ENCODE measurements at places on chromosomes 13 and 19.

DNA sequence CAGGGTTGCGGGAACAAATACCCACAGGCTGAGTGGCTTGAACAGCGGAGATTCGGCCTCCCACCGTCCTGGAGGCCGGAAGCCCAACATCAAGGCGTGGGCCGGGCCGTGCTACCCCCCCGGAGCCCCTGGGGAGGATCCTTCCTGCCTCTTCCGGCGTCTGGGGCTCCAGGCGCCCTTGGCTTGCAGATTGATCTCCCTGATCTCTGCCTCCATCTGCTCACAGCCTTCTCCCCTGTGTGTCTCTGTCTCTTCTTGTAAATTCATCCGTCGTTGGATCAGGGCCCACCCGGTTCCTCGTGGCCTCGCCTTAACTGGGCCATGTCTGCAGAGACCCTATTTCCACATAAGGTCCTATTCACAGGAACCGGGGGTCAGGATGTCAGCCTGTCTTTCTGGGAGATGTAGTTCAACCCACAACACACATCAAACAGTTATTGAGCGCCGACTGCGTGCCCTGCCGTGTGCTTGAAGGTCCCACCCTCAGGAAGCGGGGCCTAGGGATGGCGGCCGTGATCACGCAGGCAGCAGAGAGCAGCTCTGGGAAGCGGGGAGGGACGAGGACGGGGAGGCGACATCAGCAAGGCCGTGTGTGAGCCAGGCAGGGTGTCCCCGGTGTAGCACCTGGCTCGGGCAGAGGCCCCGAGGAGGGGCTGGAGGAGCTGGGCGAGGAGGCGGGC lies 21.3 kb downstream of the HCN2 start:
- DNase-seq = no peak

DNA sequence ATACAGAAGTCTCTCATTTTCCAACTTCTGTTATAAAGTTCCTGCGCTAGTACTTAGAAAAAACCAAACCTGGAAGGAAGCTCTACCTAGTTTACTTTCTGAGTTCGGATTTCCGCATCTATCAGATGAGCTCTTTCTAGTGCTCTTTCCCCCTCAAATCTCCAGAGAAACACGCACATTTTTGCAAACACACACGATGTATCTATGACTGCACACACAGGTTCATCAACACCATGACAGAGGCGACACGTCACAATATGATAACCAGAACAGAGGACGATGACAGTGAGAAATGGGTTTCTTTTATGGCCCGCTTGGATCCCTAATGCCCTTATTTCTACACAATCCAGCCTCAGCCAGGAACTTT lies 629 bp upstream of the LRRC63 start:
- no peak for DNase-seq

DNA sequence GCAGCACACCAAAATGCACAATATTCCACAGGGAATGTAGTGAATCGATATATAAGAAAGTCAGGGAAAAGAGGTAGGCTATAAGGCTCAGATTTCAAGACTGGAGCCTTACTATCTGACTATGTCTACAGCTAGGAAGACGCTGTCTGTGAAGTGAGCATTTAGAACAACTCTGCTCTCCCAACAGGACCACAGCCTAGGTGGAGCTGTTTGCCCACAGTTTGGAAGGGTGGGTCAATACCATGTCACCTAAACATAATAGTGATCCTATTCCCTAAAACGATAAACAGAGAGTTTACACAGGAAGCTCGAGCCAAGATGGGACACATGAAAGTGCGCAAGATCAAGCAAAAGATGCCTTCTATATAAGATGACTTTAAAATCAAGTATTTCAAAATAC lies 2486.0 kb upstream of the PCDH20 start:
- no peak for DNase-seq

DNA sequence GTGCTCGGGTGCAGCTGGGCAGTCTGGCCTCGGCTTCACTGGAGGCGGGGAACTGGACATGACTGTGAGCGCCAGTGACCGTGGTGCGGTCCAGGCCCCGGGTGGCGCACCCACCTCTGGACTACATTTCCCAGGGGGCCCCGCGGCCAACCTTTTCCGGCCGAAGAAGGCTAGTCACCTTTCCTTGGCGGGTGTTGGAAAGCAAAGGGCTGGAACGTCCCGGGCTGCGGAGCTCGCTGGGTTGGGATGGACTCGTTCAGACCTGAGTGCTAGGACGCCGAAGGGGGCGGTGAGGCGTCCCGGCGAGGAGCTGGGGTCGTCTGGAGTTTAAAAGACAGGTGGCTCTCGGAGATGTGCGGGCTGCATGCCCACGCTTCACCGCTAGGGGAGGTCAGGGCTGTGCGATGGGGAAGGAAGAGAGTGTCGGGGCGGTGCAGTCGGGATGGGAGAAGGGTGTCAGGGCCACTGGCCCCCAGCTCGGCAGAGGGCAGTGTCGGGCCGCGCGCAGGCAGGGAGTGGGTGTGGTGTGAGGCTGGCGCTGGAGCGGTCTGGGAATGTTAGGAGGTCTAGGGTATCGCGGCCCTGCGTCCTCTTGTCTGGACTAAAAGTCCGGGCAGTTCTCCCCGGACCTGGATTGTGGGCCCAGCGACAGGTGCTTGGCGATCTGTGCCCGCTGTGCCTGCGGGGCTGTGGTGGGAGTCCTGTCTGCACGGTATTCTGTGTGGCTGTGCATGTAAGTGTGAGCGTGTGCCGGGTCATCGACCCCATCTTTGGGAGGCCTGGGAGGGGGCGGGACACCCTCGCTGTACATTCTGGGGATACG lies 57.1 kb downstream of the ZNF568 start:
- peak; percentile 57 for DNase-seq

GRCh38 chr19:16373532-16373931 lies 48.9 kb downstream of the KLF2 start:
- DNase-seq = no peak

DNA sequence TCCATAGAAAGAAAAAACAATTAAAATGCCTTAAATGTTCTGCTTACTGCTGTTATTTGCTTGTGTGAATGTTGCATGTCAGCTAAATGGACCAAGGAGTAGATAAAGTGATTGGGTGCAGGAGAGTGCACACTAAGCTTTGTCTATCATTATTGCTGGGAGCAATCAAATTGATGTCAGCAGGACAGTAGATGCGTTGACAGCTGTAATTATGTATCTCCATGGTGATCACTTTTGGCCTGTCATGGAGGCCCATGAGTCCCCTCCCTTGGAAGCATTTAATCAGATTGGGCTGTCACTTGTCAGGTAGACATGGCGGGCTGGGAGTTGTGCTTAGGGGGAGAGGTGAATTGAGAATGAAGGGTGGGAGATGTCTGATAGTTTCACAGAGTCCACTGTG lies 215.3 kb downstream of the PCCA start:
- peak; percentile 53 for DNase-seq

- no peak for DNase-seq
Measured at GRCh38 chr19:703651-704446, 4.9 kb upstream of the PALM start.

DNA sequence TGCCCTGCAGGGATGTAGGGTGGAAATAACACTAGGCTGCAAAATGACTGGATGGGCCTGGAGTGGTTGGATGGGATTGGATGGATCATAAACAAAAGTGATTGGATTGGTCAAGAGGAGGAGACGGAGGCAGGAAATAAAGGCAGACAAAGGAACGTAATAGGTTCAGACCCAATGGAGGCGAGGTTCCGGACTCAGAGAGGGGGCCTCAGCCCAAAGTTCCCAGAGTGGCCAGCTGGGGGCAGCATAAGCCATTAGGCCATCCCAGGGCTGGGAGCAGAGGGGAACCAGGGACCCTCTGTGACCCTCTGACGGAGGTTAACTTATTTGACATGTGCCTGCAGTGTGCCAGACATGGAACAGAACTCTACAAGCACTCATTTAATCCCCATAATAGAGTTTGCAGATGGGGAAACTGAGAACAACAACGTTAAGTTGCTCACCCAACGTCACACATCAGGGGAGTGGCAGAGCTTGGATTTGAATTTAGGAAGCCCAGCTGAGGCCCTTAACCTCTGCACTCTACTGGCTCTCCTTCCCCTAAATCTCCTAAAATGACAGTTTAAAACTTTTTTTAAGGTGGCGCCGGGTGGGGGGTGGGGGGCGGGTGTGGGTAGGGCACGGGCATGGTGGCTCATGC lies 15.3 kb upstream of the MAP1S start:
- DNase-seq = no peak

DNA sequence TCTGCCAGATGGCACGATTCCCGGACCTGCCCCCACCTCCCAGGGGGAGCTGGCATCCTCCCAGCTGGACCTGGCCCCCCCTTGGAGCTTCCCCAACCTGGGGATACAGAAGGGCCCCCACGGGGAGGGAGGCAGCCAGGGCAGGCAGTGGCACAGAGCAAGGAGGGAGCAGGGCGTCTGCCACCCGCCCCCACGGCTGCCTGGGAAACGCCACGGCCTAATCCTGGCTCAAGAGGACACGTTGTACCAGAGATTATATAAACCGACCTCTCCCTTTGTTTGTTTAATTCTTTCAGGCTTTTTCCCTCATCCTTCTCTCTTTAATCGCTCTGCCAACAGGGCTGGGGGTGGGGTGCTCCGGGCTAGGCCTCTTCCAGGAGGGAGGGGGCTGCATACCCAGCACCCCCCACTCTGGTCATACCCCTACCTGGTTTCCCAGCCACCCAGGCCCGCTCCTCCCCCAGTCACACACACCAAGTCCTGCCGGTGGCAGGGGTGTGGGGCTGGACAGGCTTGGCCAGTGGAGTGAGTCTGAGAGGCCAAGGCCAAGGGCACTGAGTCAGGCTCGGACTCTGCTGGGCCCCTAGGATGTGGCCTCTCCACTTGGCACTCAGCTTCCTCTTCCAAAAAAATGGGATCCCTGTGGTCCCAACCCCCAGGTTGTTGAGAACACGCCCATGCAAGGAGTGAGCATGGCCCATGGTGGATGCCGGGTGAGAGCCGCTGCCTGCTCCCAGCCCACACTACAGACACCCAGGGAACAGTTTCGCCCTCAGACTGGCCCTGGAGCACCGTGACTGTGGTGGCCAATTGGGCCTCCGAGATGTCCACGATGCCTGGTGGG lies 29.5 kb upstream of the NFIC start:
- DNase-seq = no peak

DNA sequence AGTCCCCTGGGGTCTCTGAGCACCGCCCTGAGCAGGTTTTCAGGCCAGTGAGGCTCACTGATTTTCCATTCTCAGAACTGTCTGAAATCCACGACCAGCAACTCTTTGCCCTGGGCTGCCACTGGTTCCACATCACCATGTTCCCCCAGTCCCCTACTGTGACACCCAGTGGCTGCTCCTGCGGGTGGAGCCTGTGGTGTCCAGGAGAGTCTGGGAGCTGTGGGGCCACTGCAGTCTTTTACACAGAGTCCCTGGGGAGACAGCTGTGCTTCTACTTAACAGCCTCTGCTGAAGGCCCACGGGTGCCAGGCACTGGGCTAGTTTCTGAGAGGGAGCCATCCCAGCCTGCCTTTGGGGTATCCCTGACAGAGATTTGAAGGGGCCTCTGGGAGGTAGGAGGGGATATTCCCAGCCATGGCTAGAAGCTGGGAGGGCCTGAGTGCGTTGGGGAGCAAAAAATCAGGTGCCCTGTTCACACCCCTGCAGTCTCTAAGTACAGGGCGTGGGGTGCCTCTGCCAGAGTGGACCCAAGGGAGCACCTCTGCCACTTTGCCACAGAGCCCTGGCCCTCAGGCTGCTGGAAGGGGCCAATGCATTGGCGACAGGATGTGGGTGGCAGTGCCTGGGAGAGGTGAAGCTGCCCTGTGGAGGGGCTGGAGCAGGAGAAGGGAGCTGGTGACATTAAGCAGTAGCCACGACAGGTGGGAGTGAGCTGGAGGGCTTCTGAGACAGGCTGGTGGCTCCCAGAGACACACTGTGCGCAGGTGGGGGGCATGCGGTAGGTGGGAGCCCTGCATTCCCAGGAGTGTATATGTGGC lies 200.2 kb upstream of the ZNF536 start:
- no peak for DNase-seq

GRCh38 chr13:49908637-49909036 lies 27.5 kb downstream of the SPRYD7 start:
- no peak for DNase-seq

- DNase-seq = no peak
Measured at GRCh38 chr13:50676602-50677001, 166.9 kb downstream of the DLEU7 start.

DNA sequence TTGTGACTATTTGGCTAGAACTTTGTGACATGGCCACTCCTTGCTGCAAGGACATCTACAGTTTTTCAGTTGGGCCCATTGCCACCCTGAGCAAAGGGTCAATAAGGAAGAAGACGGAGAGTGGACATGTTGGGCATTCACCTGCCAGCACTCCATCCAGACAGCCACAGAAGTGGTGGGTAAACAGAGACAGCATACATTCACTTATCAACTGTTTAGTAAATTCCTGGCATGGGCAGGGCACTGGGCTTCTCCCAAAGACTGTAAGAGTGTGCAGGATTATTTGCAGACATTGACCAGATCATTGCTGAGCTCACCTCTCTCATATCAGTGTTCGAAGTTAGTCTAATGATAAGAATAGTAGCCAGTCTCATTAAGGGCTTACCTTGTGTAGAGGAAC lies 29.2 kb downstream of the SIPA1L3 start:
- no peak for DNase-seq

GRCh38 chr13:108996430-108996829 lies 367.0 kb downstream of the MYO16 start:
- DNase-seq = no peak

- DNase-seq = no peak
Measured at GRCh38 chr13:22517544-22517943, 663.2 kb upstream of the SGCG start.

DNA sequence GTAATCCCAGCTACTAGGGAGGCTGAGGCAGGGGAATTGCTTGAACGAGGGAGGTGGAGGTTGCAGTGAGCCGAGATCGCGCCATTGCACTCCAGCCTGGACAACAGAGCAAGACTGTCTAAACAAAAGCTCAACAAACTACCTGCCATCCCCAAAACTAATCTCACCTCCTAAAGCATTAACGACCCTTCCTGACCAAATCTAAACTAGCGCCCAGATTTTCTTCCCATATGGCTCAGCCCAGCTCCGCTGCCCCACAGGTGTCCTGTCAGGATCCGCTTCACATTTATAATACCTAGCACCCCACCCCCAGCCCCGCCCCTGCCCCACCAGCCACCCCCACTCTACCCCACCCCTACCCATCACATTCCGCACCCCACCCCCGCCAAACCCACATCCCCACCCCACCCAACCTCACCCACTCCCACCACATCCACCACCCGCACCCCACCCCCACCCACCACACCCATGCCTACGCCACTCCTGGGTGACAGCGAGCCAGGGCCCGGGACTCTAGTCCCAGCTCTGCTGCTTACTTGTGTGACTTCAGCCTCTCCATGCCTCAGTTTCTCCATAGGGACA lies 599 bp downstream of the C19orf12 start:
- DNase-seq = no peak

DNA sequence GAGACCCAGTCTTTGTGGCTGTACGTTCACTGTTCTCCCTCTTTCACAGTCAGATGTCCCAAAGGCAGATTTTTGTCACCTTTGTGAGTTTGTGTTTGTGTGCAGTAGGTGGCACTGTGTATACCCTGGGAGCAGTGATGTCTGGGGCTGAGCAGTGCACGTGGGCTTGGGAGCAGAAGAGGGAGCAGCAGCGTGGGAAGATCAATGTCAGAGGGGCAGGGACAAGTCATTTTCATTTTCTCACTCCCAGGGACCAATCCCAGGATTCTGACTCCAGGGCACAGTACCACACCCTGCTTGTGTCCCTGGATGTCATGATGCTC lies 2.0 kb upstream of the PSG6 start:
- no peak for DNase-seq

GRCh38 chr19:10864538-10864899 lies 6.8 kb upstream of the CARM1 start:
- DNase-seq = peak; percentile 45

Data from NCI-H2227 treated with DMSO at 0.1 percent for 48 hours (cell line).